ENCODE measurements at places on chromosomes 1 and 21.

DNA sequence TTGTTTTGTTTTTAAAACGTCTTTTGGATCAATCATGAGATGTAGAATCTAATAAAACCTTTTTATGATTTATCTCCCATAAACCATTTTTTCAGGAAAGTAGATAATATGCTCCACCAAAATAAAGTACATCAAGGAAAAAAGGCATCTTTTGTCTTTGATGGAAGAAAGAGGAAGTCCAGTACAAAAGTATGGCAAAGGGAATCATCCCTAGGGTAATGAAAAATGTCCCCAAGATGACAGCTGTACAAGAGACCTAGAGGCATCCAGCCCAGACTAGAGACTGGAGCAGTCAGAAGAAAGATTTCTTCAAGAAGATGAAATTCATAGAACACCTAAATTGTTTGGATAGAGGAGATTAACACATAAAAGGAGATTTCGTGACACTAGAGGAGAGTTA lies 32.3 kb upstream of the GFI1 start:
- no peak for DNase-seq

DNA sequence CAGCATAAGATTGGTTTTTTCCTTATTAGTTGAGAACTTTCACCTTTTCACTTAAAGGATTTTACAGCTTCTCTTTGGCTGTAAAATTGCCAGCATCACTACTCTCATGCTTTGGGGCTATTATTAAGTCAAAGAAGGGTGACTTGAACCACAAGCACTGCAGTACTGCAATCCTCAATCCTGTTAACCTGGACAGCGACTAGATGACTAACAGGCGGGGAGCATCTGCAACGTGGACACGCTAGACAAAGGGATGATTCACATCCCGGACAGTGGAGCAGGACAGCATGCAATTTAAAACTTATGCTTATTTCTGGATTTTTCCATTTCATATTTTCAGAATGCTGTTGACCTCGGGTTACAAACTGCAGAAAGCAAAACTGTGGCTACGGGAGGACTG lies 8.1 kb downstream of the ARV1 start:
- DNase-seq: no peak

GRCh38 chr1:184424157-184424556 lies 37.3 kb downstream of the C1orf21 start:
- DNase-seq: no peak

DNA sequence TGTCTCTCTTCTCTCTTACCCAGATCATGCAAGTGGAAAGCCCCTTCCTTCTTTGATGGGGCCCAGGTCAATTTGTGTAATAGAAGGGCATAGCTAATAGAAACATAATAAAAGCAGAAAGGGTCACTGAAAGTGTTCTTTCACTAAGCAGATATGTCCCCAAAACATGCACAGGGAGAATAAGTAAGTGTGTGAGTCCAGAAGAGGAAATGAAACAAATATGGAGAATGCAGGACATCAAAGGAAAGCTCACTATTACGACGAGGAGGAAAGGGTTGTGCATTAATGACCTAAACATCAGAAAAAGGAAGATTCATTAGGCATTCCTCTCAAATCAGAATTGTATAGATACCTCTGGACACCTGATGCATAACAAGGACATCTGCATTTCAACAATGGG lies 81.4 kb upstream of the SMYD2 start:
- no peak for DNase-seq

GRCh38 chr1:33155877-33156538 lies 25.8 kb downstream of the TRIM62 start:
- no peak for DNase-seq

- DNase-seq: no peak
These were observed 75.1 kb upstream of the SIPA1L2 start for GRCh38 chr1:232704694-232705680.

DNA sequence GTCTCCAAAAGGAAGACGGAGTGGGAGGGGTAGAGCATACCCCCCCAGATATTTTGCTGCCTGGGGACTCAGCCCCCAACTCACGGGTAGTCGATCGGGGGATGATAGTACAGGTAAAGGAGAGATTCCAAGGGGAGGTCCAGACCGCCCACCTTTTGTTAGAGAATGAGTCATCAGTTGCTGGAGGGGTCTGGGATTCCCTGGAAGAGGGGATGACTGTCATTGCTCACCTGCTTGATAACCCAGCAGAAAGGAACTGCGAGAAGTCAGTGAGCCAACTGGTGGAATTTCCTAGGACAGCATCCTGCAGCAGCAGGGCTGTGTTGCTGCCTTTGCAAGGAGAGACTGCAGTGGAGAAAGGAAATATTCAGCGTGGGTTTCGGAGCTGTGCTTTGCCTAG lies 64.4 kb downstream of the MACF1 start:
- DNase-seq: no peak

DNA sequence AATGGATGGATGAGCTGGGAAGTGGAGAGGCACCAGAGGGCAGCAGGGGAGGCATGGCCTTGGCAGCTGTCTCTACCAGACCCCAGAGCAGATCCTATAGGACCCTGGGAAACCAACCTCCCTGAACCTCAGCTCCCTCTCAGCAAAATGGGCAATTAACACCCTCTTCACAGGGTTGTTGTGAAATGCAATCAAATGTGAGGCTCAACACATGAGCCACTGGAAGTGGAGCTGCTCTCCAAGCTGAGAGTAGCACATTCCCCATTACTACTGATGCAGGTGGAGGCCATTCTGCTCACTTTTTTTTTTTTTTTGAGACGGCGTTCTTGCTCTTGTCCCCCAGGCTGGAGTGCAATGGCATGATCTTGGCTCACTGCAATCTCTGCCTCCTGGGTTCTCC lies 6.5 kb upstream of the SYNC start:
- DNase-seq: no peak

DNA sequence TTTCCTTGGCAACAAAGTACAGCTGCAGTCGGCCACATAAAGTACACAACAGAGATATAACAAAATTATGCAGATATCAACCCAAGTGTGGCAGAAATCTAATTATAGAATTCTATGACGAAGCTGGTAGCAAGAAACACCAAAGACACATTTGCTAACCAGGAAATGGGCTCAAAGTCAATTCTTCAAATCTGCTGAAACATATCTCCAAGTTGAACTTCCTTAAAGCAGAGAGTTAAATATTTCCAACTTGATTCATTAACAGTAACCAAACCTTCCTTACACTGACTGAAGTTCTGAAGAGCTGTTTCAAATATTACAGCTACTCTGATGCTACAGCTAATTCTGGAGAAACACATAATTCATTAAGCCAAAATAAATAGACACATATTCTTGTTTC lies 67.6 kb upstream of the SDC3 start:
- no peak for DNase-seq

DNA sequence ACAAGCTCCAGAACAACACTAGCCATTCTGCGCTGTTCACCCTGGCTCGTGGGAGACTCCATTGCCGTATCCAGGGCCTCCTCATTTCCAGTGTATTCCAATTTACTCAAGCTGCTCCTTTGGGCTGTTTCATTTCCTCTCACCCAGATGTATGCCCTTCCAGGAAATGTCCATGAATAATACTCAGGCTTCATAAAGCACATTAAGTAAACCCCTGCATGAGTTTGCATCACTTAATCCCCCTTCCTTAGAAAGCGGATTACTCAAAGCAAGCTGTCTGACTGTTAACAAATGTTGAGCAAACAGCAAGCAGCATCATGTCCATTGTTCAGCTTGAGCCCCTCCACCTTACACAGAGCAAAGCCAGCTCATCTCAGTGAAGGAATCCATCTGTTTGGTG lies 403.6 kb upstream of the PBX1 start:
- DNase-seq: no peak

GRCh38 chr21:46018615-46019014 lies 37.0 kb downstream of the COL6A1 start:
- no peak for DNase-seq

DNA sequence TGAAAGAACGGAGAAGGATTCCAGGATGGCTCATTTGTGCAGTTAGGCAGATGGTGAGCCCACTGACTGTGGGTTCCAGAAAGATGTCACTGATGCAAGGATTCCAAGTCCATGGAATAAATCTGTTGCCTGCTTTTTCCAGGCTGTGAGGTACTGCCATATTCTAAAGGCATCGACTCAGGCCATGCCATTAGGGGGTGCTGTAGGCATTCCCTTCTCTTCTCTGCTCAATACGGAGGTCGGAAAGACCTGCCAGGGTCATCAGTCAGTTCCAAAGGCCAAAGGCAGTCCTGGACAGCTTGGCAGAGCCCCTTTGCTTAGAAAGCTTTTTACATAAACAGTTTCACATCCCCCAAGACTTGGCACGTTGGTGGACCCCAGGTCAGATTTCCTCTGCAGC lies 31.7 kb upstream of the TMEM125 start:
- DNase-seq: no peak

DNA sequence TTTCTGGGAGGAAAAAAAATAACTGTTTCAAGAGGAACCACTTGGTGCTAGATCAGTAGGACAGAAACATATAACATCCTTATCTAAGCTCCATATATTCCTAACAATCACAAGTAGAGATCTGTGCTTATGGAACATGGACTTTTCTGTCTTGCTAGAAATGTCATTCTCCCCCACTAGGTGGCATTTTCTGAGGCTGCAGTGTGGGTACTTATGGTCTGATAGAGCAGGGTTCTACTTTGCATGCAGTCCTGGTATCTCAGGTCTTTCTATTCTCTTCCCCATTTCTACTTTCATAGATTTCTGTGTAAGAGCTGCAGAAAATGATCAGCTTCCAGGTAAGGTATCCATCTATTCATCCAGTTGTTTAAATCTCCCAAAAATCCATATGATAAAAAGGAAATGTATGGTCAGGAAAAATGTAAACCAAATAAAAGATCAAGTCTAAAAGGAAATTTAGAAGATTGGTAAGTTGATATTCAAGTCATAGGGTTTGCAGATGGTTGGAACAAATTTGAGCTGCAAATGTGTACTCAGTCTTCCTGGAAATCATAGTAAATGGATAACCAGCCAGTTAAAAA lies 1.5 kb downstream of the ZNF684 start:
- DNase-seq: no peak

- no peak for DNase-seq
These were observed 7.2 kb downstream of the C1orf116 start for GRCh38 chr1:207025146-207025880.

DNA sequence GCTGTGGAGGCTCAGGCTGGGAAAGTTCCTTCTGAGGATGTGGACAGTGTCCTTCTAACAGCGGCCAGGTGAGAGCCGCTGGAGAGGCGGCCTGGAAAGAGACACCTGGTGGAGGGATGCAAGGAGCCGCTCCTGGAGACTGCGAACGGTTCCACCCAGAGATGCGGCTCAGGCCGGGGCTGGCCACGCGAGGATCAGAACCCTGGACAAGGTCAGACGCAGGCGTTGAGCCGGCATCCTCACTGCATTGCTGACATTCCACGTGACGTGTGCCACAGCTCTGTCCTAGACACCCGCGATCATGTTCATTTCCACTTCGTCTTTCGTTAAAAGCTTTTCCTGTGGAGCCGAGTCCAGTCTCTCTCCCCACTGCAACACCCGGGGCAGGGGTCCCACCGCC lies 28.8 kb downstream of the CFAP74 start:
- DNase-seq: no peak

- DNase-seq: no peak
These were observed 397.4 kb downstream of the PTPRU start for GRCh38 chr1:29633771-29634170.

DNA sequence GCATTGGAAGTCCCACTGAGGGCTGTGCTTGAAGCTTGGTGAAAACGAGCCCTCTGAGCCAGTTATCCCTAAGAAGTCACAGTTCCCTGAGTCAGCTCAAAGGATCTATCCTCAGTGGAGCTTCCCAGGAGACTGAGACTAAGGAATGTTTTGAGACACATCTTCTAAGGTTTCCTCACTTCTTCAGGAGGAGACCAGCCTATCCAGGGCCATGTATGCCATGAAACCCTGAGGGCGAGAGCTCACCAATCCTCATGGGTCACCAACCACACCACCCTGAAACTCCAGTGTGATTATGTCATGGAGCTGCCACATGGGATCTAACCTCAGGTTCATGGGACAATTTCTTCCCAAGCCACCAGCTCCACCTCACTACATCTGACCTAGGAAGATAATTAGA lies 7.6 kb upstream of the TIE1 start:
- no peak for DNase-seq

GRCh38 chr21:33964706-33965325 lies 49.2 kb upstream of the ATP5PO start:
- no peak for DNase-seq

- DNase-seq: no peak
These were observed 12.1 kb upstream of the MNDA start for GRCh38 chr1:158818975-158819431.

GRCh38 chr21:42148584-42148983 lies 70.4 kb upstream of the ABCG1 start:
- DNase-seq: no peak

- no peak for DNase-seq
These were observed 58.9 kb downstream of the ERG start for GRCh38 chr21:38439426-38439825.

DNA sequence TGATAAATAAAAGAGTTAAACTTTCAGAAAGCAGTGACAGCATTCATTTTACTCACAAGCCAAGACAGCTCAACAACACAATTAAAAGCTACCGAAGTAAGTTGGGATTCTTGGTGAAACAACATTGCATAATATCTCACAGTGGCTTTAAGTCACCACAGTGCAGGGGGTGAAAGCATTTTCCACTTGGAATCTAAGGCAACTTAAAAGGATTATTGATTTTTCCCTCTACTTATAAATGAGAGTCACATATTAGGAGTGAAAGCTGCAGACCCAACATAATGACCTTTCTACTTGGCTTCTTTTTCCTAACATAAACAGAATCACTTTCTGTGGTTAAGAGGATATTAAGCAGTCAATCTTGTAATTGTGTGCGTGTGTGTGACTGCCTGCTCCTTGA lies 536.6 kb upstream of the CXADR start:
- DNase-seq: no peak

- DNase-seq: no peak
These were observed 98.4 kb downstream of the SMYD2 start for GRCh38 chr1:214379236-214379970.

Measured in stimulated activated CD8-positive, alpha-beta memory T cell treated with anti-CD3 and anti-CD28 coated beads, Interleukin-2, amount 100 ng/mL, for 1 hour (primary cell).